ENCODE measurements at places on chromosomes 4 and X. TPM values are rescaled to one million over a fixed set of nuclear protein-coding genes. Genes with fewer than 3 reads are reported as not detected.

DSPP gene
- not detected for total RNA-seq

MRPL1 gene
- 10.3 TPM for total RNA-seq

RHOXF2 gene
- total RNA-seq = not detected

TAF9B gene
- total RNA-seq = 24.7 TPM

MAGEA11 gene
- not detected for total RNA-seq

MMAA gene
- total RNA-seq = 2.4 TPM
